ENCODE measurements at places on chromosomes 3 and 15.

- no peak for DNase-seq
Observed at GRCh38 chr3:64267721-64268604, 42.7 kb upstream of the PRICKLE2 start.

DNA sequence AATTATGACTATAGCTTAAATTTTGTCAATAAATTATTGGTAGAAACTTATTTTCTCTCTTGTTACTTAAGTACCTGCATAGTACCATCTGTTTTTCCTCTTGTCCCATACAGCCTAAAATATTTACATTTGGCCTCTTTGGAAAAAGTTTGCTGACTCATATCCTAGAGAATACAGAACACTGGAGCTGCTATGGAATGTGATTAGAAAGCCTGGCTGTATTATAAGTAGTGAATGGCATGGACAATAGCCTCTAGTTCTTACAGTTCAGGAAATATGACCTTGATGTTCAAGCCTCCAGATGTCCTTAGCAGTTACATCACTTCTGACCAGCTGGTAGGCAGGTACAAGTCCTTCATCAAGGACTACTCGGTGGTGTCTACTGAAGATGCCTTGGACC is 28.3 kb downstream of the ST8SIA2 start:
- no peak for DNase-seq

- no peak for DNase-seq
Observed at GRCh38 chr3:188814581-188814980, 357.2 kb upstream of the TPRG1 start.

DNA sequence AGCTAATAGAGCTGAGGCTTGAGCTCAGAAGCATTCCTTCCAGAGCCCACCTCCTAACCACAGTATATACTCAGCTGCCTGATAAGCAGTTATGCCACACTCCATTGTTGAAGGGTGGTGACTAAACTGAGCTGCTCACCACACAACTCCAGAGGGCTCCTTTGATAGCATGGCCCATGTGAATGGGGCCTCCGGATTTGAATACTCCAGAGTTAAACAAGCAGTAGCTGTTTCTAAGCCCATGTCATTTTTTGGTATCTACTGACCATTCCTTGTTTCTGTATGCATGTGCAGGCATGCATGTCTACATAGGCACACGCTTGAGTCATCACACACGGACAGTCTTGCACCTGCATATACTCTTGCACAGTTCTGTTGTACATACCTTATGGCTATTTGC is 28.9 kb downstream of the IGSF10 start:
- DNase-seq: no peak

DNA sequence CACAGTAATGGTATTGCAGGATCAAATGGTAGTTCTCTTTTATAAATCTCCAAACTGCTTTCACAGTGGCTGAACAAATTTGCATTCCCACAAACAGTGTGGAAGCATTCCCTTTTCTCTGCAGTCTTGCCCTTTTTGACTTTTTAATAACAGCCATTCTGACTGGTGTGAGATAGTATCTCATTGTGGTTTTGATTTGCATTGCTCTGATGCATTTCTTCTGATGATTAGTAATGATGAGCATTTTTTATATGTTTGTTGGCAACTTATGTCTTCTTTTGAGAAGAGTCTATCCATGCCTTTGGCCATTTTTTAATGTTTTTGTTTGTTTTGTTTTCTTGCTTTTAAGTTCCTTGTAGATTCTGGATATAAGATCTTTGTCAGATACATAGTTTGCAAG is 316.1 kb upstream of the TMCO5A start:
- DNase-seq: no peak

DNA sequence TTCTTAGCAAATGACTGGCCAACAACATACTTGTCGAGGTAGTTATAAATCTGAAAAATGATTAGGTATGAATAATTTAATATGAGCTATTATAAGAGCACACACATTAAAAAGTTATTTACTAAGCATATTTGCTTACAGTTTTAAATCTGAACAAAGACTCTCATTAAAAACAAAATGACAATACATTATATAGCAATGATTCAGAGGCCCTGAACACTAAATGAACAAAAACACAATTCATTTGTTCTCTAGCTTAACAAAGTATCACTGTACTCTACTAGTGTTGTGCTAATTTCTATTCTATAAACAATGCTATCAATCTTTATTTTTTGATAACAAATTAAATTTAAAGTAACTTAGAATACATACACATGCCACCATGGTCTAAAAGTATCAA is 21.0 kb downstream of the CLPX start:
- no peak for DNase-seq

GRCh38 chr15:70407955-70408354 is 310.2 kb upstream of the TLE3 start:
- DNase-seq: no peak

- DNase-seq: no peak
Observed at GRCh38 chr15:47376190-47376589, 341.1 kb upstream of the SEMA6D start.

DNA sequence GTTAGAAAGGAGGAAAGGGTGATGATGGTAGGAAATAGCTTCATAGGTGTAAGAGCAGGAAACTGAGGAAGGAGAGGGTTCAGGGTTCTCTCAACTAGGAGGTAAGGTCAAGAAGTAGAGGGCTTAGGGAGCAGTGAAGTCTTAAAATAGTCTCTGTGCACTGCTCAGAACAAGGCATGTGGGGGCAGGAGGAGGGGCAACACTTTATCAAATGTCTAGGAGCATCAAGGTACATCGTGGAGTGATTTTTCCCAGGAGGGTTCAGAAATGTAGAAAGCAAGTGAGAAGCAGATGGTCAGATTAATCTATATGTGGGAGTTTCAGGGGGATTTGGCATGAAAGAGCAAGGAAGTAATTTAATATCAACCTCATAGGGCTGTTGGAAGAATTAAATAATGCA is 58.8 kb downstream of the TNIK start:
- no peak for DNase-seq

DNA sequence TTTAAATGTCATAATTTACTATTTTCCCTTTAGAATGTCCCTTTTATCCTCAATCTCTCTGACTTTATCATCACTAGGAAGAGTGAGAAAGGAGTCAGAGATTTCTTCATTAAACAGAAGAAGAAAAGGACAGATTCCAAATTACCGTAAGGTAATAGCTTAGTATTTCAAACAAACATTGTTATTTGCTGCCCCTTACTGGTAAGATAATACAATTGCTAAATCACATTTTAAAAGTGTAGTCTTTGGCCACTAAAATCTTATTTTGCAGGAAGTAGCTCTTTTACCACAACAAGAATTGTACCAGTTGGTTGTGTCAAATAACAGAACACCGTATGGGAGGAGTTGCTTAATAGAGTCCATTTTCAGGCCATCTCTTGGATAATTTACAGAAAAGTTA is 53.7 kb downstream of the CGGBP1 start:
- peak; percentile 49 for DNase-seq

DNA sequence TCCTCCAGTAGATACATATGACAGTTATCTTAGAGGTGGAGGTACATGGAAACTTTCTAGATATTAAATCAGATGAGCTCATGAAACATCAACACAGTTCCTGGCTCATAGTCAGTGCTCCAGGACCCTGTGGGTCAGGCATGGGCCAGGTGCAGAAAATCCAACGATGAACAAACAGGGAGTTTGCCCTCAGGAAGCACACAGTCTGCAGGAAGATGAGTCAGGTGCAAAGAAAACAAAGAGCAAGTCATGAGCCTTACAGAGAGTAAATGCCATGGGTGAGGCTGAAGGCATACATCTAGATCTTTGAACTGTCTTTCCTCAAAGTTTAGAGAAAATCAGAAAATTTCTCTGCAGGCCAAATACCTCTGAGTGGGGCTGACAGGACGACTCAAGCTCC is 184.2 kb upstream of the TPM1 start:
- no peak for DNase-seq

DNA sequence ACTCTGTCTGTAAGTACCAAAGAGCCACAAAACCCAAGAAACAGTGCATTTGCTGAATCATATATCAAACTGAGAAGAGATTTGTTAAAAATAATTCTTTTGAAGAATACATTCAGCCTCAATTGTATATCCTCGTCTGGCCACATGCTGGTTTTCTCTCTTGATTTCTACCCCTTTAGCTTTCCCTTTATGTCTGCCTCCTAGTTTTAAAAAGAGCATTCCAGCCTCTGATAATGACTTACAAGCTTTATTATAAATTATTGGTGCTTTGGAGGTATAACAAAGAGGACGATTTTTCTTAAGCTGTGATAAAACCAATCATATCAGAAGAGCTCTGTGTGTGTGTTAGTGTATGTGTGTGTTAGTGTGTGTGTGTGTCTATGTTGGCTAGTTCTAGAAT is 70.4 kb upstream of the ROBO2 start:
- DNase-seq: no peak

DNA sequence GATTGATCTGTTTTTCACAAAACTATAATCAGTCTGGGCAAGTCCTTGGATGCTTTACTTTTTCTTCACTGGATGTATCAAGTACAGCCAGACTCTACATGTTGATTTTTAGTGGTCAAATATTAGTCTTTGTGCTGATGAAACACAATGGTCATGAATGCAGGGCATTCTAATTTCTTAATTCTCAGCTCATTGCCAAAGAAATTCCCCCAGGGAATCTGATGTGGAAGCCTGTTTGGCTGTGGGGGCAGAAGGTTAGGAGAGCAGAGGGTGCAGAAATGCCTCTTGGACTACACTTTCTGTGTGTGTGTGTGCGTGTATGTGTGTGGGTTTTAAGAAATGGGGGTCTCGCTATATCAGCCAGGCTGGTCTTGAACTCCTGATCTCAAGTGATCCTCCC is 48.7 kb upstream of the HACD2 start:
- no peak for DNase-seq

DNA sequence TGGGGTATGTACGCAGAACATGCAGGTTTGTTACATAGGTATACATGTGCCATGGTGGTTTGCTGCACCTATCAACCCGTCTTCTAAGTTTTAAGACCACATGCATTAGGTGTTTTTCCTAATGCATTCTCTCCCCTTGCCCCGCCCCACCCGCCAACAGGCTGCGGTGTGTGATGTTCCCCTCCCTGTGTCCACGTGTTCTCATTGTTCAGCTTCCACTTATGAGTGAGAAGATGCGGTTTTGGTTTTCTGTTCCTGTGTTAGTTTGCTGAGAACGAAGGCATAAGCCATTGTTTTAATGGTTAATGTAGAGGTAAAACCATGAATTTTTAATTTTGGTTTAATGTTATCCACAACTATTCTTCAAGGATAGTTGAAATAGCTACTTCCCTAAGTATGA is 346.8 kb upstream of the EPHA6 start:
- DNase-seq: no peak

GRCh38 chr3:170485294-170485693 is 66.6 kb downstream of the CLDN11 start:
- no peak for DNase-seq

DNA sequence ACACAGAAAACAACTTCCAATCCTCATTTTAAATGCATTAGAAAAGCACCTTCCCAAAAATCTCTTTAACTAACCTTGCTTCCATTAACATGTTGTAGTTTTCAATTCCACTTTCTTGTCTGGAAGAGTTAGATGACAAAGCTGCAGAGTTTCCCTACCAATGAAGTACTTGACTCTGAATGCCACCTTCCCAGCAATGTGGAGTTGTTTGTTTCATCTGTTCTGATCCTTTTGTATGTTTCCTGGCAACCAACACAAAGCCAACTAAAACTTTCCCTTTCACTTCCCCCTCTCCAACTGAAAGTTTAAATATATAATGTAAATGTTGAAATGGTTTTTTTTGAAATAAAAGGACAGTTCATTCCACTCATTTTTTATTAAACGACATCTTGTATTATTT is at the start of gene WDR49:
TSS of gene WDR49 (minus strand) at position 183 of the 400 bp plus-strand sequence. CDS start 517 bp downstream, outside the sequence.
- no peak for DNase-seq

DNA sequence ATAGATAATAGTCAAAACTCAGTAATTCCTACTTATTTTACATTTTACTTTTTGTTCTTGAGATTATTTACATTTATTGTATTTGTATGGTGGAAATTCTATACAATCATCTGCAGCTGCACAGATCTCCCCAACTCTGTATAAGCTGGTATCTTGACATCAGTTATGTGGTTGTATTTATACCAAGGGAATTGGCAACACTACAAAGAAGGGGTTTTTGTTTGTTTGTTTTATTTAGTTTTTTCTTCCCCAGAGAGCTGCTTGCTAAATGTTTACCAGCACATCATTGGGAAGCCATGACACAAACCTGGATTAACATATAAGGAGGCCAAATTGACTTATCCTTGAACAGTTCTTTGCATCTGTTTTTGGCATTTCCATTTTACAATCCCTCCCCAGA is 389.2 kb upstream of the KCNMB2 start:
- DNase-seq: no peak

DNA sequence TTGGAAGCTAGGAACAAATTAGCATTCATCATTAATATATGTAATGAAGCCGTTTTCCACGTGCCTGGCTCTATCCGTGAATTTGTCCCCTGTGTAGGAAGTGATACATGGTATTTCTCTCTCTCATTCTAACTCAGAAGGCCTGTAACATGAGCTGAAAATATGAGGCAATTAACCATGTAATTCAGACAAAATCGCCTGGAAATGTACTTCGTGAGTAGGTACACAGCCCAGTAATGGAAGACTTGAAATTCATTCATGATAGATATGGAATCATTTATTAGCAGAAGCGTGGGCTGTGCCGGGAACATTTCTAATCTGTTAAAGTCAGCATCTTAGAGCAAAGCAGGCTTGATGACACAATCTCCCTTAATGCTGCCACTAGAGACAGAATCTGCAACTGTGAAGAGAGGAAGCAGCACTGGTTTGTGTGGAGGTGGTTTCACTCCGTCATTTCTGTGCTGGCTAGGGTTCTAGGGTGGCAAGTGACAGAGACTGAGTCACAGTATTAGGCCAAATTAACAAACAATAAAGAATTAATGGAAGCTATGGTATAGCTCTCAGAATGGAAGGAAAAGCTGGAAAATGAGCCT is 225.0 kb upstream of the PROK2 start:
- DNase-seq: no peak

- DNase-seq: no peak
Observed at GRCh38 chr3:120147072-120147871, 53.0 kb upstream of the GSK3B start.

GRCh38 chr3:20080956-20081554 is 40.8 kb downstream of the KAT2B start:
- DNase-seq: peak; percentile 12

GRCh38 chr15:41341519-41341918 is 8.8 kb downstream of the NUSAP1 start:
- DNase-seq: no peak

GRCh38 chr15:81792646-81793045 is 253.2 kb downstream of the MEX3B start:
- DNase-seq: no peak

DNA sequence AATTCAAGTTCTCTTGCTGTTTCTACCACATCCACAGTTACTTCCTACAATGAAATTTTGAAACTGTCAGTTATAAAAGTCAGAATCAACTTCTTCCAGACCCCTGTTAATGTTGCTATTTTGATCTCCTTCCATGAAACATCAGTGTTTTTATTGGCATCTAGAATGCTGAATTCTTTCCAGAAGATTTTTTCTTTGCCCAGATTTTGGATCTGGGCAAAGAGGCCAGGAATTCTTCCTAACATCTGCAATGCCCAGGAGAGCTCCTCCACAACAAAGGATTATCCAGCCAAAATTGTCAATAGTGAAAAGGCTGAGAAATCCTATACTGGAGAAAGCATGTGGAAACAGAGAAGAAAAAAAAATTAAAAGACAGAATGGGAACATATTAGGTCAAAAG is 75.5 kb downstream of the SERPINI1 start:
- DNase-seq: no peak

GRCh38 chr3:8741581-8742261 is 8.1 kb downstream of the CAV3 start:
- peak; percentile 84 for DNase-seq

GRCh38 chr3:12675115-12675810 is 11.3 kb upstream of the RAF1 start:
- DNase-seq: no peak

- no peak for DNase-seq
Observed at GRCh38 chr15:81880314-81880713, 165.5 kb downstream of the MEX3B start.

Measured in A549 (cell line).